Thyroid gland (tissue), 4 donors: ENCODE measurements at places on chromosomes 7 and 10.

DNA sequence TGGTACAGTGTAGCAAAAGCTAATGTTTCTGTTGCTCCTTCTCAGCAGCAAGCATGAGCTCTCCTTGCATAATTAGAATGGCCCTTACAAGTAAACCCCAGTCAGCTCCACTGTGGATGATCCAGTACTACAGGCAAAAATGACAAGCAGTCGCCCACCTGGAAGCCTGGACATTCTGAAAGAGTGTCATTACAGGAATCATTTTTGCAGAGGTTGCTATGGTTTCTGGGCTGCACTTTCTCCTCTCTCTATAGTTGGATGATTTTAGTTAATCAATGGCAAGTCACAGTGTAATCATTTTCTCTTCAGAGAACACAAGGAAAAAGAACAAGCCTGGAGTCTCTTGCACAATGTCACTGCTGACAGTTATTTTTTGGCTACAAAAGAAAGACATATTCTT, 102.9 kb upstream of the MYO3A start:
- no peak for DNase-seq

DNA sequence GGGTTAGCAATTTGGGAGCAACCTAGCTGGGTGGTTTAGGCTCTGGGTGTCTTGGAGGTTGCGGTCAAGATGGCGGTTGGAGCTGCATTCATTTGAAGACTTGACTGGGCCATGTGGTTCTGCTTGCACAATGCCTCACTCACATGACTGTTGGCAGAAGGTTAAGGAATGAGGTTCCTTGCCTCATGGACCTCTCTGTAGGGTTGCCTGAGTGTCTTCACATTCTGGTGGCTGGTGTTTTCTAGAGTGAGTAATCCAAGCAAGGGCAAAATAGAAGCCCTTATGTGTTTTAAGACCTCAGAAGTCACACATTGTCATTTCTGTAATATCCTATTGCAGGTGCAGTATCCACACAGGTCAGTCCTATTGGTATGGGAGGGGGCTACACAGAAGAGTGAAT, 52.0 kb downstream of the CDK14 start:
- DNase-seq: no peak

DNA sequence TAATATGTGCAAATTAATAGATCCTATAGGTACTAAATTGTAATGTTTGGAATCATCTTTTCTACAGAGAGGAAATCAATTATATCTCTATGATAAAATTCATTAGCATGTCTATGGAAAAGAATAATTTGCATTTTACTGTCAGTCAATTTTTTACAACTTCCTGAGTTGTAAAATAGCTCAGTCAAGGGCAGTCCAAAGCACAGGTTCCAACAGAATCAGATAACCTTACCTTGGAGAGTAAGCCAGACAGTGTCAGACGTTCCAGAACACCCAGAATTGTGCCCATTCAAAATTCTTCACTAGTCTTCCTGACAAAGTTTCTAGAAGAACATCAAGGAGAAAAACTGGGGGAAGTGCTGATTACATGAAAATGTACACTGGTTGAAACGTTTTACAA, 31.1 kb upstream of the IMMP2L start:
- no peak for DNase-seq

GRCh38 chr7:83704564-83704963, 55.6 kb upstream of the SEMA3E start:
- no peak for DNase-seq

- peak; percentile 96 for DNase-seq
Observed at GRCh38 chr10:116753759-116754158, 11.4 kb upstream of the HSPA12A start.

DNA sequence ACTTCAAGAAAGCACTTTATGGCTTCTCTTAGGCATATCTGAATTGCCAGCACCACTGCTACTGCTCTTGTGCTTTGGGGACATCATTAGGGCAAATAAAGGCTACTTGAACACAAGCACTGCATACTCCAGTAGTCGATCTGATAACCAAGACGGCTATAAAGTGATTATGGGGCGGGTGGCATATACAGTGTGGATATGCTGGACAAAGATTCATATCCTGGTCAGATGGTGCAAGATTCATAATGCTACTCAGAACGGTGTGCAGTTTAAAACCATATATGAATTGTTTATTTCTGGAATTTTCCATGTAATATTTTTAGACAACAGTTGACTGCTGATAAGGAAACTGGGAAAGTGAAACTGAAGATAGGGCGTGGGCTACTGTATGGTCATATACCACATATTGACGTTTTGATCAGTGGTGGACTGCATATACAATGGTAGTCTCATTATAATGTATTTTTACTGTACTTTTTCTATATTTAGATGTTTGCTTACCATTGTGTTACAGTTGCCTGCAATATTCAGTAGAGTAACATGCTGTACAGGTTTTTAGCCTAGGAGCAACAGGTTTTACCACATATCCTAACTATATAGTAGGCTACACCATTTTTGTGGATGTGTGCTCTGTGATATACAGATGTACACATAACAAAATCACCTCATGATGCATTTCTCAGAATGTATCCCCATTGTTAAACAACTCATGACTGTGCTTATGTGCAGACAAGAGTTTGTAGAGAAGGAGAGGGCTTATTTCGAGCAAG, 15.2 kb downstream of the ANLN start:
- no peak for DNase-seq

DNA sequence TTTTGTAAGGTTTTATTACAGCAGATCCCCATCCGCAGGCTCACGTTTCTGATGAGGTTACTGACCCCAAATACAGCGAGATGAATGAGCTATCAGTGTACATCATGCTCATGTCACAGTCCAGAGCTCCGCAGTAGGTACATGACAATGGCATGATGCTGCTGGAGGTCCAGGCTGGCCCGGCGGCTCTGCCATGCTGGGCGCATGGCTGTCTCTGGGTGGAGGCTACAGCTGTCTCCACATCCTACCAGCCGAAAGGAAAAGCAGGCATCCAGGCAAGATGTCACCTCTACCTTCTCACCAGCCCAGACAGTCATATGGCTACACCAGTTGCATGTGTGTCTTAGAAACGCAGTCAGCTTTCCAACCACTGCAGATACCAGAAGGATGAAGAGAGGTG, 90.9 kb upstream of the RNF32 start:
- DNase-seq: no peak

DNA sequence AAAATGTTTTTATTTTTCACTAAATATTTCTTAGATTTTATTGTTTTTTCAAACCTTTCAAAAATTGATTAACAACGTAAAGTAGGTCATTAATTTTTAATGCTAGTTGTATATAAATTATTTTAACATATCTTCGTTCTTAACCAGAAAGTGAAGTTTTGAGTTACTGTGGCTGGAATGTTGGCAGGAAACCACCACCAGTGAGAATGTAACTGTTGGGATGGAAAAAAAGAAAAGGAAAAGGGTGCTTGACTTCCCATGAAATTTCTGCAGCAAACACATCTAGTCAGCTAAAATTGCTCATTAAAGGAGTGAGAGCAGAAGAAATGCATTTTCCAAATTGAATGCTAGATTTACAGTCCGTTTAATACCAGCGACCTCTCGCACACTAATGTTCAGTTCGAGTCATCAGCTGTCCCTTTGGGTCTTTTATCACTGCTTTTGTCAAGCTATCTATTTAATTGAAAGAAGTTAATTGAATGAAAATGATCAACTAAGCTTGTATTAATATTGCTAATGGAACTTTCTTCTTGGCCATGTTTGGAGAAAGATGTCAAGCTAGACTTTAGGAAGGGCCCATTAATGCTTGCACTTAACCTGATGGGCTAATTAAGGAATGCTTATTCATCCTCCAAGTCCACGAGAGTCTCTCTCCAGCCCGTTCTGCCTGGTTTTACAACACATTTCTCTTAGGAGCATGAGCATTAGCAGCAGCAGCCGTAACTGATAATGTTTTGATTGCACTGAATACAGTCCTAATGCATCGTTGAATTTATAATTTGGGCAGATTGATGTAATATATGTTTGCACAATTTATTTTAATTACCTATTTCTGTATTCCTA, 70.1 kb downstream of the UBE3C start:
- no peak for DNase-seq

DNA sequence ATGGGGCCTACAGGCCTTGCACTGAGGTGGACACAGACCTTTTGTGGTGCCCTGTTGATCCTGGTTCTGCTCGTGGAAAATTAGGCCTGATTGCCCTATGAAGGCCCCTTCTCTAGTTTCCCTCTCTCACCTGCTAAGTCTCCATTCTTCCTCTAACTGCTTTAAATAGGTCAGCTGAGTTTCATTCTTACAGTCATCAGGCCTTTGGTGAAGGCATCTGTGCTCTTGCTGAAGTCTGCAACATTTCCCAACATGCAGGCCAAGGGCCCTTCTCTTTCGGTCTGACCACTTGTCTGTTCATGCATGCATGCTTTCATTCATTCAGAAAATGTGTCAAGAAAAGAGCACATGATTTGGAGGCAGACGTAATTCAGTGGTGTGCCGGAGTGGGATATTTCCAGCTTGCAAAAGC, 244.0 kb downstream of the BUB3 start:
- peak; percentile 87 for DNase-seq

- no peak for DNase-seq
Observed at GRCh38 chr7:111256391-111256790, 165.5 kb downstream of the LRRN3 start.

- DNase-seq: no peak
Observed at GRCh38 chr7:36535866-36536664, 146.4 kb downstream of the ANLN start.

DNA sequence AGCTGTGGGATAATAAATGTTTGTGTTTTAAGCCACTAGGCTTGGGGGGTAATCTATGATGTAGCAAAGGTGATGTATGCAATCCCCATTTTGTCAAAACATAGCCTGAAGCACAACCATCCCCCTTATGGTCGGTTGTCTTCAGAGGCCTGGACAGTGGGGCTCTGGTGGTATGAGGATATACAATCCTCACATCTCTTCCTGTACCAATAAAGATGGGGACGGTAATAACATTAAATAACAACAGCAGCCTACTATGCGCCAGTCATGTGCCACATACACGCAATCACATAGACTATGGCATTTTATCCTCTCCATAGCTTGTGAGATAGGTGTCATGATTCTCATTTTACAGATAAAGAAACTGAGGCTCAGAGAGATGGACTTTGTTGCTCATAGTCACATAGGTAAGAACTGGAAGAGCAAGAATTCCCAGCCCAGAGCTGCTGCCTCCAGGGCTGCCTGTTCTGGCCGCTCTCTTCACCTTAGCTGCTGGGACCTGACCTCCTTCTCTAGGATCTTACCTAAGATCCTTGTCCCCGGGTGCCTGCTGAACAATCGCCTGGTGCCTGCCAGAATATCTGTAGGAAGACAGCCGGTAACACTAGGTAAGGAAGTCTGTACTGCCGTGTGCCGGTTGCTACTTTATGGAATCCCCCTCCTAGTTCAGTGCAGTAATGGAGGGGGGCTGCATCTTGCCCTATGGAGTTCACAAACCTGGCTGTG, 108.6 kb downstream of the ARHGAP22 start:
- peak; percentile 48 for DNase-seq

DNA sequence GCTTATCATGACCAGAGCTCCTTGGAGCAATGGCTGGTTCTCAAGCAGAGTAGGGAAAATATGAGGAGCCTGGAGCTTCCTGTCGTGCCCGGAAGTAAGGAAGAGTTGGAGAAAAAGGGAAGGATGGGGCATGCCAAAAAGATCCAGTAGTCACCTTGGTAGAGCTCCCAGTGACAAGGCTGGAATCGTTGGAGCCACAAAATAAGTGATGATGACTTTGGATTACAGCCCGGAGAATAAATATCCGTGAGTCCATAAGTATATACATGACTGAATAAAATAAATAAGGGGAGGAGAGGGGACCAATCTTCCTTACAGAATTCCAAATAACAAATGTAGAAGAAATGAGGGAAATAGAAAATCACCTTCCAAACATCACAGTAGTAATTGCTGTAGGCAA, 29.3 kb downstream of the LMTK2 start:
- DNase-seq: no peak

GRCh38 chr10:8035641-8036470, 18.6 kb upstream of the GATA3 start:
- no peak for DNase-seq

DNA sequence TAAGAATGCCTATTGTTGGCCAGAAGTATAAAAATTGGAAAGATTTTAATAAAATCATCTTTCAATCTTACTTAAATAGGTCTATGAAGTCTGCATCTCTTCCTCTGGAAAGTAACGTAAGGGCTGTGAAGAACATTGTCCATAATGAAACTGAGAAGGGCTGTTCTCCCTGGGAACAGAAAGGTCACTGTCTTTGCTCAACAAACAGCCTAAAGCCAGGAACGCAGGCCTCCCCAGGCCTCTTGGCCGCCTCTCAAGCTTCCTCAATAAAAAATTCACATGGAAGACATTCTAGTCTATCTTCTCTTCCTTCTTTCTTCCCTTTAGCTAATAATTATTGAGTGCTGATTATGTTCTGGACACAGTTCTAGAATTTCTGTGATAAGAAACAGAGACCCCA, 9.1 kb upstream of the IDI2 start:
- no peak for DNase-seq

DNA sequence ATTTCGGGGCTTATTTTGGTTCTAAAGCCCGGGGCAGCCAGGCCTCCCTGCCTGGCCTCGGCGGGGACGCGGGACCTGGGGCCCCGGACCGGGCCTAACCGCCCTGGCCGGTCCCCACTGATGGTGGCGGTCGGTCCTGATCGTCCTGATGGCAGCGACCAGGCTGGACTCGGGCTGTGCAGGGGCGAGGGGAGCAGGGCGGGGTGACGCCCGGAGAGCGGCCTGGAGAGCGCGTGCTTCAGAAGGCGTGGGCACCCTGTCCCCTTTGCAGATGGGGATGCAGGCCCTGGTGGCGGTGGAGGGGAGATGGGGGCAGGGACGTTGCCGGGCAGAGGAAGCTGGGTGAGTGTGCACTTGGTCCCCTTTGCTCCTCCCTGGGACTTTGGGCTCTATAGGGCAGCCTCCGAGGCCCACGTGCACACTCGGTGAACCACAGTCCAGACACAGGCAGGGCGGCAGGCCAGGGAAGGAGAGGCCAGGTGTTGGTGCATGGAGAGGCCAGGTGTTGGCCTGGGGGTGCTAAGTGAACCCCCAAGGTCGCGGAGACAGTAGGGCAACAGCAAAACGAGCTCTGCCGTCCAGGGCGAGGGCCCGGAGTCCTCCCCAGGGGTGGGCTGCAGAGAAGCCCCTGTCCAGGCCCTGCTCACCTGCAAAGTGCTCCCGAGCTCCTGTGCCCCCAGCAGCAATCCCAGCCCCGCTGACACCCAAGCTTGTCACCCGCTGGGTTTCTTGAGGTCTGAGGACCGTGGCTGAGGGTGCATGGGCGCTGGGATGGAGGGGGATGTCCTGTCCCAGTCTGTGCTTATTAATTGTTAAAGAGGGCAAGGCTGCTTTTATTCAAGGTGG, 42.4 kb upstream of the FAM20C start:
- DNase-seq: peak; percentile 53

GRCh38 chr10:79547973-79548372, 12.2 kb downstream of the SFTPA2 start:
- DNase-seq: no peak

GRCh38 chr10:13658871-13659685, 72.3 kb downstream of the PRPF18 start:
- DNase-seq: no peak

GRCh38 chr7:153188630-153189029, 429.1 kb downstream of the ACTR3B start:
- peak; percentile 7 for DNase-seq

GRCh38 chr10:88278912-88279311, 304.2 kb downstream of the RNLS start:
- no peak for DNase-seq

- DNase-seq: no peak
Observed at GRCh38 chr10:95388109-95388471, 97.3 kb upstream of the PDLIM1 start.
